CD8-positive, alpha-beta memory T cell (primary cell): ENCODE measurements at places on chromosomes 1 and 21. TPM values are rescaled to one million over a fixed set of nuclear protein-coding genes. Genes with fewer than 3 reads are reported as not detected.

DNA sequence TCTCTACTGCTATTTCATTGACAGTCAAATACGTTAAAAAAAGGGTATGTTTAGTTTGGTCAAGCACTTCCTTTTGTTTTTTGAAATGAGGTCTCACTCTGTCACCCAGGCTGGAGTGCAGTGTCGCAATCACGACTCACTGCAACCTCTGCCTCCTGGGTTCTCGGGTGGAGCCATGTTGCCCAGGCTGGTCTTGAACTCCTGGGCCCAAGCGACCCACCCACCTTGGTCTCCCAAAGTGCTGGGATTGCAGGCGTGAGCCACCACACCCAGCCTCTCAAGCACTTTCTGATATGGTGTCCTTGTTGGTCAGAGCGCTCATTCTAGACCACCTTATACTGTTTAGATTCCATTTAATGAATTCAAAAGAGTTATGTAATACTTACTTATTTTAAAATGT lies 20.9 kb upstream of the RHBDL2 start:
- no peak for DNase-seq

- no peak for DNase-seq
Measured at GRCh38 chr21:14453339-14454015, 70.5 kb upstream of the HSPA13 start.

- no peak for DNase-seq
Measured at GRCh38 chr1:13775916-13776315, 75.9 kb downstream of the PRDM2 start.

- DNase-seq = no peak
Measured at GRCh38 chr1:63041660-63042059, 257.7 kb downstream of the ATG4C start.

GRCh38 chr1:161092621-161093028 lies 3.3 kb upstream of the NECTIN4 start:
- DNase-seq = no peak

DNA sequence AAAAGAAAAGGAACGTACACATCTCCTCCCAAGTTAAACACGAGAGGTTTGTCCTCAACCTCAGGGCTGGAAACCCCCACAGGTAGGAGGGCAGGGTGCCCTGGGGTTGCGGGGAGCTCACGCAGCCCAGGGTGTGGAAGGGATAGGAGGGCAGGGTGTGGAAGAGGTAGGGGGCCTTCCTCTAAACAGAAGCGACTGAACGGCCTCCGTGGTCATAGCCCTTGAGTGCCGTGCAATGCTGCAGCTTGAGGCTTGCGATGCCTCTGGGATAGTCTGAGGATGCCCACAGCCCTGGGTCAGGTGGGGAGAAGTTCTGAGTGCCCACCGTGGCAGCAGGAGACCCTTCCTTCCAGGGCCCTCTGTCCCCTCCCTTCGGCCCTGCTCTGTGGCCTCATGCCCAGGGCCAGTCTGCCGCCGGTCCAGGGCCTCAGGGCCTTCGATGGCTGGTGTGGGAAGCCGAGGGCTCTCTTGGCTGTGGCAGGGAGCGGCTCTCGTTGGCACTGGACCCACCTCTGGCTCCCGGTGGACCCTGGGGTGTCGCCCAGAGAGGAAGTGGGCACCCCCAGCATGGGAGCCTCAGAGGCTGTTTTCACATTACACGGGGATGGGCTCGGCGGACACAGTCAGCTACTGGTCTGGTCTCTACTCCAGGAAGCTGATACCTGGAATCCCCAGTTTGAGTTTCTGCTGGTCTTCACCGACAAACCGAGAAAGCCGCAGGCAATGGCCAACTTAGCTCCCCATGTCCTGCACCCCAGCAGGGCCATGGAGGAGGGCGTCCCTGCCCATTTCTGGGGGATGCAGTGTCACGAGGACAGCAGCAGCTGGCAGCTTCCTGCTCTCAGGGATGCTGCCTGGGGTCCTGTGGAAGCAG lies 6.4 kb upstream of the CDK11B start:
- no peak for DNase-seq

GRCh38 chr1:167200272-167200671 lies 20.4 kb upstream of the POU2F1 start:
- no peak for DNase-seq

DNA sequence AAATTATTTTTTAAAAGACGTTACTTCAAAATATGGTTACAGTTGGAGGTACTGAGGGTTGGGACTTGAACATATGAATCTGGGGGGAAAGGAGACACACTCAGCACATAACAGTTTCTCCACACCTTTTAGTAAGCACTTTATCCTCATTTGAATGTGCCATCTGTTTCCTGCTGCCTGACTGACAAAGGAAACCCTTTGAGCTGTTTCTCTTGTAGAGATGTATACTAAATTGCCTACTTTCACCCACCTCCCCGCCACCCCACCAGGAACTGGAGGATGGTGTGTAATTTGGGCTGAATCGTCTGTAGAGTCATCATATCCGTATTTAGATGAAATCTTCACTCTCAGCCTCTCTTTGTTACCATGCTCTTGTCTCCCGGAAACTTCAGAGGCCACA lies 108.1 kb downstream of the KAZN start:
- DNase-seq = no peak

DNA sequence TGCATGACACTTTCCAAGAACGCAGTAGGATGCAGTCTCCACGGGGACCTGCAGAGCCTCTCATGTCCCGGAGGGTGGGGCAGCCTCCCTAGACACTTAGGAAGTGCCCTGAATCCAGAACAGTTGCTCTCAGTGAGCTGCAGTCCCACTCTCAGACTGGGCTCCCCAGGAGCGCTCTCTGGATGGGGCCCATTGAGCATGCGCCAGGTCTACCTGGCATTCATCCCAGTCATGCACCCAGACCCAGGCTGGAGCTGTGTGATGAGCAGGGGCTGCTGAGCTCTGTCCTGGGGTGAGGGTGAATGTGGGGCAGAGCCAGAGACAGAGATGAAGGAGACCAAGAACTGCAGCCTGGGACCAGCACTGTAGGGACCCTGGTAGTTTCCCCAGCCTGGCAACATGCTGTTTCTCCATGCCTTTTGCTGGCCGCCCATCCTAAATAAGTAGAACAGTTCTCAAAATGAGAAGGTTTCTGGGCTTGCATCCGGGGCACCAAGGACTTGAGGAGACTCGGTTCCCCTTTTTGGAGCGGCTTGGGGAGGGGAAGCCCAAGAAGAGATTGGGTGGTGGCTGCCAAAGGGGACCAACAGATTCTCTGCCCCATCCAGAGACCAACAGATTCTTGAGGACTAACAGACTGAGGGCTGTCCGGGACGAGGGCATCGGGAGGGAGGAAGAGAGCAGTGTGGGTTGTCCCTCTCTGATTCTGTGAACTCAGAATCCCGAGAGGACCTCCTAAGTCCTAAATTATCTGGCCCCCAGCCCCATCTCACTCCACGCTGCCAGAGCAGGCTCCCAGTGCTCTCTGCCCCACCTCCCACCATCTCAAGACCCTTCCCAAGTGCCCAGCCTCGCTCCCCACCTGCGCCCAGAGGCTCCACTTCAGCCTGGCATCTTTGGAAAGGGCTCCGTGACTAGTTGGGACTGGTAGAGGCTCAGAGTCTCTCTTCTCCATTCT lies 1.0 kb upstream of the PGLYRP4 start:
- no peak for DNase-seq

GRCh38 chr1:84726593-84727499 lies 36.6 kb upstream of the SSX2IP start:
- DNase-seq = no peak

- no peak for DNase-seq
Measured at GRCh38 chr1:229107304-229107815, 163.6 kb upstream of the RAB4A start.

DNA sequence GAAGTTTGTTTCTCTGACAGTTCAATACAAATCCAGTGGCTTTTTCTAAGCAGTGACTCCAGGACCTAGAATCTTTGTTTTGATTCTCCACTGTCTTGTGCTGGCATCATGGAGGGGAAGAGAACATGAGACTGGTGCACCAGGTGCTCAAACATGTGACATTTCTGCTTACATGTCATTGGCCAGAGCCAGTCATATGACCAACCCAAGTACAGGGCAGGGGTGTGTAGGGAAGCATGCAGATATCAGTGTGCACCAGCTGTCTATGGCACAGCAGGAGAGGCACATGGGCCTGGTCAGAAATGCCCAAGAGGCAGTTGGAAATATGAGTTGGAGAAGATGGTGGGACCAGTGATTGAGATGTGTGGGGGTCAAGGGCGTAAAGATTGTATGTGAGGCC lies 297.0 kb downstream of the HHAT start:
- DNase-seq = no peak

- peak; percentile 86 for DNase-seq
Measured at GRCh38 chr1:70354332-70355110, at the start of gene ANKRD13C. Gene ANKRD13C (minus strand): TSS chr1:70354722. CDS start chr1:70354408, 314 bp downstream.

DNA sequence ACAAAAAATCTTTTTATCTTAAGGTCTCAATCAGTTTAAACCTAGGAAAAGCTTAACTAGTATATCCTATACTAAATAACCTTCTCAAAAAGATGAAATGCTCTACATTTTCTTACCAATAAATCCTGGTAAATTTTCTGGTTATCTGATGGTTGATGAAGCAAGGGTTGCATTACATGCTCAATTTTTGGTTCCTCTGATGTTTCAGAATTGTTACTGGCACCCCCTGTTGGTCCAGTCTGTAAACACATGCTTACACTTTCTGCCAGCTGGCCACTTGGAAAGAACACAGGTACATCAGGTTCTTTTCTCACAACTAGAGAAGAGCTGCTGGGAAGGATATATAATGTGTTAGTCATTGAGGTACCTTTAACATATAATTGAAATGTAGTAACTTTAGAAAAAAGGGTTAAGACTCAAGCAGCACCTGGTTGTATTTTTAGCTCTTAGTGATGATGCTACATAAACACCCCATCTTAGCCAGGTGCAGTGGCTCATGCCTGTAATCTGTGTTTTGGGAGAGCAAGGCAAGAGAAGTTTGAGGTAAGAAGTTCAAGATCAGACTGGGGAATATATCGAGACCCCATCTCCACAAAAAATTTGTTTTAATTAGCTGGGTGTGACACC lies 30.9 kb upstream of the TAL1 start:
- peak; percentile 3 for DNase-seq

DNA sequence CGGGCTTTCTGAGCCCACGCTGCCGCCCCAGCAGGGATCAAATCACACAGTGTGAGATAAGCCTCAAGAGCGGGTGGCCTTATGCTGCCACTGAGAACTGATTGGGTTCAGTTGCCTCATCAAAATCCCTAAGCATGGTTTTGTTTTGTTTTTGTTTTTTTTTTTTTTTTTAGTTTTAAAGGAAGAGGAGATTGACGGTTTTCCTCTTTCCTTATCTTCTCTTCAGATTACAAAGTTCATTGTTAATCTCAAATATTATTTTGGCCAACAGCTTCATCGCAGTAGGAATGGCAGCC lies 651 bp downstream of the COA6 start:
- no peak for DNase-seq

- no peak for DNase-seq
Measured at GRCh38 chr1:125119024-125119441, 3934.3 kb downstream of the SRGAP2C start.

- no peak for DNase-seq
Measured at GRCh38 chr1:112722601-112723510, 7.7 kb upstream of the PPM1J start.

DNA sequence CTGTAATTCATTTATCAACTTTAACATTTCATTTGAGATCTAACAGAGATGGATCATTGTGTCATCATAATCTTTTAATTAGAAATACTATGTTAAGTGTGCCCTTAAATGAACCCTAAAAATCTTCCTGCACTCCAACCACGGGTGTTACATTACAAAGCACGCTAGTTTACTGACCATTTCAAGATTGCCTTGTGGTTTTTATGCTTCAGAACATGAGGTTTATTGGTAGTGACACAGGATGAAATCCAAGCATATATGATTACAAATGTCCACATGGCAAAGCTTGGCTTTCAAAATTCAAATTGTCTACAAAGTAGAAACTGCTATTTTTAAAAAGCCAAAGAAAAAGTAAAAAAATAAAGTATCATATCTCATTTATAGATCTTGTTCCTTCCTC lies 190.4 kb upstream of the USP25 start:
- DNase-seq = no peak

DNA sequence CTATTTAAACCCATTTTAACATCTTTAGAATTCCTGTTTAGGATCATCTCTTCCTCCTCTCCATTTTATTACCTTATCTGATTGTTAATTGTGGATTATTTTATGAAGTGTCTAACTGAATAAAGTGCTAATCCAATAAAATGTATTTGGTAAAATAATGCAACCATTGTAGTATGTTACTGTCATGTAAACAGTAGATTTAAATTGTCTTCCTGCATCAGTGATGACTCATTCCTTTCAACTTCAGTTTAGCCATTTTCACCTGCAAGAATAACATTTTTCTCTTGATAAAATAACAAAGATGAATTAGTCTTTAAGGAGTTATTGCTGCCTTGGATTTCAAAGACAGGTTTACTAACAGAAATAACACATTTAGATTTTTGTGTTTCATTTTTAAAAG lies 5.4 kb downstream of the PPP2R5A start:
- DNase-seq = no peak

The CRNN gene
- not detected for total RNA-seq

The TFF2 gene
- total RNA-seq = not detected

The CCDC185 gene
- total RNA-seq = not detected

The SPRR2B gene
- not detected for total RNA-seq

The REG4 gene
- total RNA-seq = 2.5 TPM

The CHRNB2 gene
- not detected for total RNA-seq

The COL24A1 gene
- not detected for total RNA-seq

The TNFRSF25 gene
- 100 TPM for total RNA-seq

The MXRA8 gene
- 0.26 TPM for total RNA-seq
